Regular cardiac myocyte (primary cell): ENCODE measurements at places on chromosomes 16 and 17. TPM values are rescaled to one million over a fixed set of nuclear protein-coding genes. Genes with fewer than 3 reads are reported as not detected.

Gene PRKCB
- total RNA-seq = not detected in 2 replicates

Gene KRTAP4-11
- not detected in 2 replicates for total RNA-seq

Gene HNF1B
- under 0.01 and 0.19 TPM in 2 replicates for total RNA-seq

Gene P2RX1
- 0.28 and 0.38 TPM in 2 replicates for total RNA-seq

Gene KLHL10
- total RNA-seq = under 0.01 and 0.28 TPM in 2 replicates

Gene KRTAP1-5
- total RNA-seq = 1.9 and 5.1 TPM in 2 replicates

Gene PALB2
- 7.3 and 12.3 TPM in 2 replicates for total RNA-seq

Gene HOXB6
- total RNA-seq = 0.28 and 0.38 TPM in 2 replicates

Gene EPX
- total RNA-seq = not detected in 2 replicates

Gene TMED6
- not detected in 2 replicates for total RNA-seq
